ENCODE measurements at places on chromosomes 16 and 17. TPM values are rescaled to one million over a fixed set of nuclear protein-coding genes. Genes with fewer than 3 reads are reported as not detected.
A peak's percentile ranks its signal among the peaks of the same experiment; 100 is the strongest.

Gene MPO
- not detected for total RNA-seq

GRCh38 chr16:85047867-85048455, 20.4 kb downstream of the KIAA0513 start:
- no peak overlapping the region for H3K27ac ChIP-seq
- H3K4me1 ChIP-seq: no peaks in the 10 kb centered on the region
- no peaks in the 10 kb centered on the region for H3K36me3 ChIP-seq
- DNase-seq: no peak

- peak; percentile 54 for DNase-seq
- H3K36me3 ChIP-seq: no peaks in the 10 kb centered on the region
- no peaks in the 10 kb centered on the region for H3K27me3 ChIP-seq
- H3K4me1 ChIP-seq: no peaks in the 10 kb centered on the region
- no peak overlapping the region for H3K4me3 ChIP-seq
- no peak overlapping the region for H3K27ac ChIP-seq
These were observed 41.7 kb upstream of the IL34 start for GRCh38 chr16:70604407-70605282.

DNA sequence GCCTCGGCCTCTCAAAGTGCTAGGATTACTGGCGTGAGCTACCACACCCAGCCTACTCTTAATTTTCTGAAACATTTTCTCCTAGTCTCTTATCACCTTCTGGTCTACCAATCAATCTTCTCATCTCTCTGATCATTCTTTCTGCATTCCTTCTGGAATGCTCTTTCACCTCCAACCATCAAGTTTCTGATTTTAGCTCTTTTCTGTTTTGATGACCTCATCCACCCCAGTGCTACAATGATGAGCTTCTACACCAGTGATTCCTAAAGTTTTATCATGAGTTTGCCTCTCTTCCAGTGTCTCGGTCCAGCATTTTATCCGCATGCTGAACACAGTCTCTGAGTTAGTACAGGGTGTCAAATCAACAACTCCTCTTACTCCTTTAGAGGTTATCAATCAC, 31.5 kb downstream of the NME2 start:
- H3K27me3 ChIP-seq: no peaks in the 10 kb centered on the region
- no peak overlapping the region for H3K27ac ChIP-seq
- no peak for DNase-seq
- no peak overlapping the region for H3K4me3 ChIP-seq

- no peak overlapping the region for H3K4me3 ChIP-seq
- peaks cover 97% of the 10 kb centered on the region for H3K27me3 ChIP-seq
- DNase-seq: no peak
- no peaks in the 10 kb centered on the region for H3K36me3 ChIP-seq
- peaks cover 2% of the 10 kb centered on the region for H3K4me1 ChIP-seq
- no peak overlapping the region for H3K27ac ChIP-seq
These were observed 11.8 kb downstream of the ALOX12B start for GRCh38 chr17:8075574-8076342.

DNA sequence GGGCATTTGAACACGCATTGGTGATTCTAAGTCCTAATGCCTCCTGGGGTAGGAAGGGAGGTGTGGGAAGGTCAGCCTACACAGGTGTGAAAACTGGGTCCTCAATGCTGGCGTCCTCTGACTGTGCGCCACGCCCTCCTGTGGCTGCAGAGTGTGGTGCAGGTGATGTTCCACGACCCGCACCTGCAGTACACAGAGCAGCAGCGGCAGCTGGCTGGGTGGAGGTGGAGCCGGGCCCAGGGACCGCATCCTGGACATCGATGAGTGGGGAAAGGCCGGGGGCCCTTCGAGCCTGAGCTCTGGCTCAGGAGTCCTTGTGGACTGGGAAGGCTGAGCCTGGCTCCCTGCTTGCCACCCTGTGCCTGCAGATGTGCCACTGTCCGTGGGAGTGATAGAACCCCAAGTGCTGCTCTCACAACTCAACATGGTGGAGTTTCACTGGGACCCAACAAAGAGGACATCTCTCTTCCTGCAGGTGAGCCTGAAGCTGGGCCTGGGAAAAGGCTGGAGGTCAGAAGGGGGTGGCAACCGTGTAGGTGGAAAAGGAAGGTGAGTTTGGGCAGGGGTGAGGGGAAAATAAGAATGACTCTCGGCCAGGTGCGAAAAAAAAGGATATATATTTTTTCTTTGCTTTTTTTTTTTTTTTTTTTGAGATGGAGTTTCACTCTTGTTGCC, 14.0 kb upstream of the STAC2 start:
- H3K27ac ChIP-seq: no peak overlapping the region
- H3K36me3 ChIP-seq: no peaks in the 10 kb centered on the region
- H3K27me3 ChIP-seq: no peaks in the 10 kb centered on the region
- H3K4me1 ChIP-seq: no peaks in the 10 kb centered on the region

DNA sequence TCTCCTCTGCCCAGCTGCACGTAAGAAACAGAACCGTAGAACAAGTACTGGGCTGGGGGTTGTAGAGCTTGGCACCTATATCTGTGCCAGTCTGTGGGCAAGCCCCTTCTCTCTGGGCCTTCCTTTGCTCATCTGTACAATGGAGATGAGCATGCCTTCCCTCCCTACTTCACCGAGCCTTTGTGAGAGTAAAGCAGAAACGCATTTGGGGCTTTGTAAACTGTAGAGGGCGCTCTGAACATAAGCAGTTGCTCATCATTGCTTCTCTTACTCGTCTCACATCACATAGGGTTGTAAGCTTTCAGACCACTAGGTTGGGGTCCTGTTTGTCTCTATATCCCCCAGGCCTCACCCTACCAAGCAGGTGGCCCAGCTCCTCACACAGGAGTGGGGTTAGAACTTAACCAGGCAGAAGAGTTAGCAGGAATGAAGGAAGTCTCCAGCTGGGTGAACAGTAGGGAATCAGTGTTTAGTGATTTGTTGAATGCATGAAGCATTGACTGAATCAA, 15.1 kb downstream of the SAMD14 start:
- H3K4me1 ChIP-seq: peaks cover 13% of the 10 kb centered on the region
- peak; percentile 89 for DNase-seq
- H3K27me3 ChIP-seq: no peaks in the 10 kb centered on the region

GRCh38 chr16:49274591-49274990, 7.0 kb downstream of the CBLN1 start:
- no peaks in the 10 kb centered on the region for H3K36me3 ChIP-seq
- H3K27ac ChIP-seq: no peak overlapping the region
- no peaks in the 10 kb centered on the region for H3K4me1 ChIP-seq
- peak; percentile 46 for DNase-seq
- no peak overlapping the region for H3K4me3 ChIP-seq
